ENCODE measurements at places on chromosomes 6 and 20.

GRCh38 chr6:75204217-75204958 lies 1.5 kb downstream of the COL12A1 start:
- no peak for DNase-seq

- no peak for DNase-seq
Measured at GRCh38 chr6:131257104-131257503, 121.8 kb downstream of the AKAP7 start.

GRCh38 chr6:51737580-51738360 lies 349.6 kb downstream of the PKHD1 start:
- no peak for DNase-seq

DNA sequence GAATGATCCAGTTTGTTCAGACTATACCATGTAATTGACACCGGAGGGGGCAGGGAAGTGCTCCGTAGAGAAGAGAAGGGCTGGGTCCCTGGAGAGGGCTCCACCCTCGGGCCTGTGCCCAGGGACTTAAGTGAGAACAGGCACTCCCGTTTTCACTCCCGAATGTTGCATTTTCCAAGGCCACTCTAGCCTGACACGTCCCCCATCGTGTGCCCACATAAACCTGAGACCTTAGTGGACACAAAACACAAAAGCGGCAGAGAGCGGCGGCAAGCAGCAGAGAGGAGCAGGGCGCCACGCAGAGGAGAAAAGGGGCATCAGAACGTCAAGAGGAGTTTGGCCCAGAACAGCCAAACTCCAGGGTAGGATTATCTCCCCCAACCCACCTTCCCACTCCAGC lies 1405.1 kb downstream of the GRIK2 start:
- DNase-seq = no peak

DNA sequence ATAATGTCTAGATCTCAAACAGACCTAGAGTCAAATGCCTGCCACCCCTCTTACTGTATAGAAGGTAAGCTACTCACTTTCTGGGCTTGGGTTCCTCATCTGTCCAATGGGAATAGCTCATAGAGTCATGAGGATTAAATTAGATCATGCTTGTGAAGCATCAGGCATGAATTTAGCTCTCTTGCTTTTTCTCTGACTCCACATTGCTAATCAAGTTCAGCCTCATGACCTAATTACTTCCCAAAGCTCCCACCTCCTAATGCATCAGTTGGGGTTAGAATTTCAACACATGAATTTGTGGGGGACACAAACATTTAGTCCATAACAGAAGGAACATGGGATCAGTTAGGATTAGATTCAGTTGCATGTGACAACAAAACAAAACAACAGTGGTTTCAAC lies 4.6 kb upstream of the DDX27 start:
- no peak for DNase-seq

DNA sequence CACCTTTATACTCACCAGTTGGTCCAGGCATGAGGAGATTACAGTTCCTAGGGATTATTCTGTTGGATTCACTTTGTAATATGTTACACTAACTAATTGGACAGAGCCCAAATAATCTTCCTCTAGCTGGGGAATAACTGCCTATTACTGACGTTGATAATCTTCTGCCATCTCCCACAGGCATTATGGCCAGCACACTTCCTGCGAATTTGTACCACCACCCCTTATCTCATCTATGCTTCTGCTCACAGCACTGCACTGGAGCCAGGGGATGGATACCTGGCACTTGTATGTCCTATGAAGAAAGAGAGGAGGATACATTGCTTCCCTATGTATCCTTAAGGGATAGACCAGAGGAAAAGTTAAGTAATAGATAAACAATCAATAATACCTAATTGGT lies 494.8 kb upstream of the MAN1A1 start:
- no peak for DNase-seq

DNA sequence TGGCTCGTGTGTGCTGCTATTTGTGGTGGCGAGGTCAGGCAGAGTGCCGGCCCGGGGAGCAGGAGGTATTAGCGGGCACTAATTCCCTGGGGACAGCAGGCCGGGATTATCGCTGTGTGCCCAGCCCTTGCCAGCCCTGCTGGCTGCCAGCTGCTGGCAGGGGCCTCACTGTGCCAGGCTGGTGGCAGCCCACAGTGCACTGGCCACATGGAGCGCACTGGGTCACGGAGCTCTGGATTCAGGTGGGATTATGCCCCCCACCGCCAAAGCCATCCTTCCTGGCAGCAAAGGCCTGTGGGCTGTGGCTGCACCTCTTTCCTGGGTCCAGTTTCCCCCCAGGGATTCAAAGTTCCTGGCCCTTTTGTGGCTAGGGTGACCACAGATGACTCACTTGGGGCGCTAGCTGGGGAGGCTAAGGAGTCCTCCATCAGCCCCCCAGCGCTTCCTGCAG lies 59.7 kb downstream of the YTHDF1 start:
- no peak for DNase-seq

DNA sequence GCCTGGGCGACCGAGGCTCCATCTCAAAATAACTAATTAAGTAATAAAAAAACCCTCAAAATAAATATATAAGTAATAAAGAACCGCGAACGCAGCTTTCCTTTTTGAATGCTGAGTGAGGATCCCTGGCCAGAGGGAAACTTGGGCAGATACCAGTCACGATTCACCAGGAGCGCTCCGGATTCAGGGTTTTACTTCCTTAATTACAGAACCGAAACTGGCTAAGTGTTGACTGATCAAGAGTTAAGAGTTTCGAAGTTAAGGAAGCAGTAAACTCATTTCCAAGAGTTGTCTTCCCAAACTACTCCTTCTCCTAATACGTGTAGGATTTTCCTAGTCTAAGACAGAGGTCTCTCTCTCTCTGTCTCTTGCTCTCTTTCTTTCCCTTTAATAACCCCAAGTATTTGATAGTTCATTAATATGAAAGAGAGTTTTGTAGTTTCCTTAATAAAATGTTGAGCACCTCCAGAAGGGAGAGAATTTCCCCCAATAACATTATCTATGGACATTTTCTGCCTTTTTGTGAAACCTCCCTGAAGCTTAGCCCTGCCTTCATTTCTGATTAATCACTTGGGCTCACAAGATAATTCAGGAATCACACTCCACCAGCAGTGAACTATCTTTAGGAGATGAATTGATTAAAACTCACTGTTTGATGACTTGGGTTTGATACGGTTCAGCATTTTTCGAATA lies 61.4 kb upstream of the ZNF217 start:
- DNase-seq = no peak

GRCh38 chr6:89987830-89988229 lies 93.6 kb downstream of the GJA10 start:
- no peak for DNase-seq

GRCh38 chr20:60095456-60095855 lies 137.2 kb downstream of the CDH26 start:
- DNase-seq = no peak

DNA sequence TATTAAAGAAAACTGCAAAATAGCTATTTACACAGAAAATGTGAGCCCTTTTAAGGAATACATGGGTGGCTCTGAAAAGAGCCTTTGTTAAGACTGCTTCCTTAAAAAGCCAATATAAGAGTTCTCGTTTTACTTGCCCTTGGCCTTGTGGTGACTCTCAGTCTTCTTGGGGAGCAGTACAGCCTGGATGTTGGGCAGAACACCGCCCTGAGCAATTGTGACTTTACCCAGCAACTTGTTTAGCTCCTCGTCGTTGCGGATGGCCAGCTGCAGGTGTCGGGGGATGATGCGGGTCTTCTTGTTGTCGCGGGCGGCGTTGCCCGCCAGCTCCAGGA lies 111.5 kb downstream of the HFE start:
- DNase-seq = no peak

DNA sequence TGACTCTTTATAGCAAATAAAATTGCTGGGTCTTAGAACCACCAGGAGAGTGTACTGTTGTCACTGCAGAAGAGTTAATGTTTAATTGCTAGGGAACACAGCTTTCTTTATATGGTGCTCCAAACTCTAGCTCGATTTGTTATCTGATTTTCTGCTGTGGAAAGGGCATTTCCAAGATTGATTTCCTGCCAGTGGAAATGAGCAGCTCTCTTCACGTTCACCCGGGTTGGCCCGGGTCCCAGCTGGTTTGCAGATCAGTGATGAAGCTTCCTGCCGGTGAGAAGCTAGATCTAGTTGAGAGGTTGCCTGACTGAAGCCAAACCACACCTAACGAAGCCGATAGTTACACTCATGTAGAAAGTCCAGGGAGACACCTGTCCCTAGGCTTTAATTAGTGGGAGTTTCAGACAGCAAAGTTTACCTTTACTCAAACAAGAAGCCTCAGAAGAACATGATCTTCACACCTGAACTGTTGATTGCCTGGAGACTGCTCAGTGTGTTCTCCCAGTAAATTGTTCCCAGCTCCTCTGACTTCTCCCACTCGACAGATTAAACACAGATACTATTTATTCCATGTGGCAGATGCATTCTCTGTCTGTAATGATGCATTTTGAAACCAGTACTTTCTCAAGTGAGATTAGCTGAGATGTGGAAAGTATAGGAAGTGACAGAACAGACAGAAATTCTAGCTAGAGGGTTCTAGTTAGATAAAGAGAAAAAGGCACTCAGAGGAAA lies 27.8 kb downstream of the PAQR8 start:
- peak; percentile 60 for DNase-seq

DNA sequence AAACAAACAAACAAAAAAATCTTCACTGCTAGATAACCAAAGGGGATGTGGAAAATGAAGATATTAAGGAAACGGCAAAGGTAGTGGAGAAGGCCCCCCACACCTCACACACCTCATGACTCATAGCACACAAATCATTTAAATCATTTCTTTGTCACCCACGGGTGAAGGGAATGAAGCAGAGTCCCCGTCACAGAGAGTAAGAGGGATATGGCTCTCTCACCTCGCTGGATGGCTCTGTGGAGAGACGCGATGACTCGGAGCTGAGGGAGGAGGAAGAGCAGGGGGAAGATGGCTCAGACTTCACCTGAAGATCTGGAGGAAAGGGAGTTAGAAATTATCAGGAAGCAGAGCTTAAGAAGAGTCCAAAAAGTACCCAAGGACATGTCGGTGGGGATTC lies 1.2 kb downstream of the ATF6B start:
- DNase-seq = no peak

DNA sequence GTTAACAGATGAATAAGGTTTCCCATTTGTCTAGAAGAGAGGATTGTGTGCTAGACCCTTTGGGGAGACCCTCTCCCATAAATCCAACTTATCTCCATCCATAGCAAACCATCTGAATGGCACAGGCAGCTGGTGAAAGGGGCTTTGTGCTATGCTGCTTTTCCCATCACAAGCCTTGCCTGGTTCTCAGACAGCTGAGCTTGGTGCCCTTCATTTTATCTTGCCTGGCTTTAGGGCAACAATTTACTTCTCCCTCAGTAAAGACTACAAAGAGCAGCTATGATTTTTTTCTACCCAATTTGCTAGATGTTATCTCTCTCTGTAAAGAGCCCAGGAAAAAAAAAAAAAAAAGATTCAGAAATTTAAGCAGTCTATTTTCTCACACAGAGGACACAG lies 117.0 kb upstream of the COL21A1 start:
- DNase-seq = no peak

DNA sequence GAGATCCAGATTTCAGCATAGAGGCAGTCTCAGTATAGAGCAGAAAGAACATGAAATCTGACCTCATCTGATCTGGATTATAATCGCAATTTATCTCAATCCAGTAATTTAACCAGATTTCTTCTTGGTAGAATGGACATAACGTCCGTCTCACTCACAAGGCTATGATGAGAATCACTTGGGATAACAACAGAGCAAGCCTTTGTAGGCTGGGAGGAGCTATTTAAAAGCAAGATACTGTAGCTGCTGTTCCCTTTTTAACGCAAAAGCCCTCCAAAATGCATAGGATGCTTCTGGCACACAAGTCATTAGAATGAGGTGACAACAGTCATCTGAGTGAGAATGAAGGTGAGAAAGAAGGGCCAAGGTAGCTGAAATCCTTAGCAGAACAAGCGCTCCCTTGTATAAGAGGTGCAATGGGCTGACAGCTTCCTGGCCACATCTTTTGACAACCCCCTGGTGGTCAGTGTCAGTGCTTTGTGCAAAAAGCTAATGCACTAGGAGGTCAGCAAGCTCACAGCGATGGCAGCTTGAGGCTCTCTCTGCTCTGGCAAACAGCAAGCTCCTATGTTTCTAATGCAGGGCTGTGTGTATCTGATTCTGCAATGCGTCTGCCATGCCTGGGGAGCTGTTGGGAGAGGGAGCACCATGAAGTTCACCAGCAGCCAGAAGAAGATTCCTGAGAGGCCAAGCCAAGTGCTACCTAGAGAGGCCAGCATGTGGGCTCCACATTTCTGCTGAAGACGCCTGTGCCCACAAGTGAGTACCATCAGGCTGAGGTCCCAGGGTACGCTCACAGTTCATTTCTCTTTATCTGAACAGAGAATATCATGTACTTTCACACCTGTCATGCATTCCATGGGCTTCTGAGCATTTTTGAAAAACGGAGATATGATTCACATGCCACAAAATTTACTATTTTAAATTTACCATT lies 16.2 kb downstream of the METTL24 start:
- no peak for DNase-seq

DNA sequence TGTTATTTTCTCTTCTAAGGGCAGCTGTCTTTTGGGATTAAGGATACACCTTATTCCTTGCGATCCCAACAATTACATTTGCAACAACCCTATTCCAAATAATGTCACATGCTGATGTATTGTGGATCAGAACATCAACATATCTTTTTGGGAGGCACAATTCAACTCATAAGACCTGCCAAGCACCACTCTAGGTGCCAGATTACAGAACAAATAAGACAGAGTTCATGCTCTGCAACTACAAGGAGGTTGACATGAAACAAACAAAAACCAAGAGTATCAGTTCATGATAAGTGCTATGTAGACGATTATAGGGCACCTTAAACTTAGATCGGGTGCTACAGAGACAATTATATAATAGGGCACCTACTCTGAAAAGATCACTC lies 203.2 kb upstream of the SGK1 start:
- no peak for DNase-seq

DNA sequence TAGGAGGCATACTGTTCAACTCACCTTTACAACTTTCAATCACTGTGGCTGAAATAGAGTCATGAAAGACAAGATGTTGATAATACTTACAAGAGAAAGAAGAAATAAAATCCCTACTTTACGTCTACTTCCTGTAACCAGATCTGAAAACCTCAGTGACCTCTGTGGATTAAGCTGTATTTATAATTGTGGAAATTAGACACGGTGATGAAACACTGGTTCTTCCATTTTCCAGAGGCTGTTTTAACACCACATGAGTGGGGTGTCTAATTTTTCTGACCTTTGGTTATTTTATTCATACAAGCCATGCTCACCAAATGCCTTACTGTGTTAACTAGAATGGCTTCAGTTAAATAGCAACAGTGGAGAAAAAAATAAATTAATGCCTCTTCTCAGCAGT lies 58.5 kb upstream of the HIVEP1 start:
- no peak for DNase-seq

DNA sequence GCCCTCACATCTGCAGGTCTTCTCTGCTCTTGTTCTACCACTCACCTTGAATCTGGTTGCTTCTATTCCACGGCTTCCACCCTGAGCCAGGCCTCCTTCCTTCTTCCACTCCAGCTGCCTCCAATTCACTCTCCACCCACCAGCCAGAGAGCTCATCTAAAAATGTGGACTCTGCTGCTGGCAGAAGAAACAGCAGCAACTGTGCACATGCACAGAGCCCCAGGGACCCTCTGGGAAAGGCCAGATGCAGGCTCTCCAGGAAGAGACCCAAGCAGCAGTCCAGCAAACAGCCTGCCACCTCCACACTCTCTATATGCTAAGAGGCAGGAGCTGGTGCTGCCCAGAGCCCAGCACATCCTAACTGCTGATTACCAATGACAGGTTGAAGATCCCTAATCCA lies 162.6 kb upstream of the TOP1 start:
- no peak for DNase-seq

- DNase-seq = no peak
Measured at GRCh38 chr20:1964659-1965405, 29.0 kb downstream of the PDYN start.

GRCh38 chr6:20340068-20340848 lies 61.4 kb upstream of the E2F3 start:
- no peak for DNase-seq

Data from central memory CD4-positive, alpha-beta T cell (primary cell).